Activated naive CD4-positive, alpha-beta T cell treated with anti-CD3 and anti-CD28 coated beads, Interleukin-2, amount 50 U/mL, for 16 hours (primary cell): ENCODE measurements at places on chromosomes 2 and 18.

DNA sequence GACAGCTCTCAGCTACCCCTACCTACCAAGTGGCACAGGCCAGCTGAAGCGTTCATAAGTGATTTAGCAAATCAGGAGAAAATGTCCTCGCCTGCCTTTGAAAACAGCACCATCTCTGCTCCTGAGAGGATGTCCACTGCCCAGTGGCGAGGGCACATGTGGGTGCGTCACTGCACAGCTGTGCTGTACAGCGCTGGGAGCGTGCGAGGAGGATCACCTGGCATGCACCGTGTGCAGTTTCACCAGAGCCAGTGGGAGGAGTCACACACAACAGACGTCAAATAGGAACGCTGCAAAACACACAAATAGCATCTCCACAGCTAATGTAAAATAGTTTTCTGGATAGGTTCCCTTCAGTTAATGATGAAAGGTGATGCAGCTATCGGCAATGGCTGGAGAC lies 154.1 kb downstream of the HDAC4 start:
- DNase-seq: no peak

- no peak for DNase-seq
Measured at GRCh38 chr18:40163254-40163653, 1791.8 kb upstream of the PIK3C3 start.

GRCh38 chr18:33745871-33746545 lies 168.0 kb downstream of the ASXL3 start:
- DNase-seq: no peak

DNA sequence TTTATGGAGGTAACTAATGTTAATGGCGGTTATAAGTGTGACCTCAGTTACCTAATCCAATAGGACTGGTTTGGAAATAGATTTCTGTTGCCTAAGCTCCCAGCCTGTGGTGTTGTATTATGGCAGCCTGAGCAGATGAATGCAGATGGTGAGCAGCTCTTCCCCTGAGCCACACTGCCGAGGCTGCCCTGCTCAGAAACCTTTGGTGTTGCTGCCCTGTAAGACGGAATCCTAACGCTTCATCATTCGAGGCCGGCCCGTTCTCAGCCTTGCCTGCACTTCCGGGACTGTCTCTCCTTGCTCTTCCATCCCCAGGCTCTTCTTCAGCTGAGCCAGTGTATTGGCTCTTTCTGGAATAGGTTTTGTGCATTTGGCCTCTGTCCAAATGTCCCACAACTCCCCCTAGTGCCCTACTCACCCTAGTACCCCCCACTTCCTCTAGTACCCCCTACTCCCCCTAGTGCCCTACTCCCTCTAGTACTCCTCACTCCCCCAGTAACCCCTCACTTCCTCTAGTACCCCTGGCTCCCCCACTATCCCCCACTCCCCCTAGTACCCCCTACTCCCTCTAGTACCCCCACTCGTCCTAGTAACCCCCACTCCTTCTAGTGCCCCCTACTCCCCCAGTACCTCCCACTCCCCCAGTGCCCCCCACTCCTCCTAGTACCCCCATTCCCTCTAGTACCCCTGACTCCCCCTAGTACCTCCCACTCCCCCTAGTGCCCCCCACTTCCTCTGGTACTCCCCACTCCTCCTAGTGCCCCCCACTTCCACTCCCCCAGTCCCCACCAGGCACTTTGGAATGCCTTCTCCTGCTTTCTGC lies 106.0 kb upstream of the TAF1B start:
- no peak for DNase-seq

DNA sequence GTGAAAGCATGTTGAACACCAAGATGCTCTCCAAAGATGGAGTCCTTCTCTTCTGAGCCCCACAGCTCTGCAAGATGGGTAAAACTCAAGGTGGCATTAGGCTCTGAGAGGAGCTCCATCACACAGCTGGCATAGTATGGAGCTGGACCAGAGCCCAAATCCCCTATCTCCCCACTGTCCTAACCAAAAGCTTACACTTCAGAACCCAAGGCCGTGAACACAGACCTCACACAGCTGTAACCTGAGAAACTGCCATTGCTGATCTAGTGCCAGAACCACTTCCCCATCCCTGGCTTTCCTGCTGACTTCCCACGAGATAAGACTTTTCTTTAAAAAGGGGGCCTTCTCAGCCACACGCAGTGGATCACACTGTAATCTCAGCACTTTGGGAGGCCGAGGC lies 25.0 kb downstream of the TTC32 start:
- no peak for DNase-seq

- DNase-seq: peak; percentile 65
Measured at GRCh38 chr2:84781942-84782716, 98.8 kb downstream of the TRABD2A start.

DNA sequence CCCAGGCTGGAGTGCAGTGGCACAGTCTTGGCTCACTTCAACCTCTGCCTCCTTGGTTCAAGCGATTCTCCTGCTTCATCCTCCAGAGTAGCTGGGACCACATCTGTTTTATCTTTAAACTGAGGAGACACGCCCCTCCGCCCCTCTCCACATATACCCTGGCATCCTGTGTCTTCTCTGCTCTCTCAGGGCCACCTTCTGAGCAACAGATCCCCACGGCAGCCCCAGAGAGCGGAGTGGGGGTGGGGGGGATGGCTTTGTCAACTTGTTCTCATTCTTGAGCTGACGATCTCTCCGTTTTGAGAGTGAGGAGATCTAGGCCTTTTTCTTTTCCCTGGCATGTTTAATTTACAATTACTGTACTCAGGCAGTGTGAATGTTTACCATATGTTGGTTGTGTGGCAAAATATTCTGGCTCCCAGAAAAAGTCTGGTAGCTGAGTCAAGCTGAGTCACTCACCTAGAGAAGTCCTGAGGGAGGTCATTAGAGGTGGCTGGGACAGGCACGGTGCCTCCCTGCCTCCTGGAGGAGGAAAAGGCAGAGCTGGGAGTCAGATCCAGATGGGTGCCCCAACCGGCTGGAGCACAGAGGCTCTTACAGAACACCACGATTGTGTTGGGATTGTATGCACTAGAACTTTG lies 19.5 kb upstream of the ID2 start:
- DNase-seq: no peak

DNA sequence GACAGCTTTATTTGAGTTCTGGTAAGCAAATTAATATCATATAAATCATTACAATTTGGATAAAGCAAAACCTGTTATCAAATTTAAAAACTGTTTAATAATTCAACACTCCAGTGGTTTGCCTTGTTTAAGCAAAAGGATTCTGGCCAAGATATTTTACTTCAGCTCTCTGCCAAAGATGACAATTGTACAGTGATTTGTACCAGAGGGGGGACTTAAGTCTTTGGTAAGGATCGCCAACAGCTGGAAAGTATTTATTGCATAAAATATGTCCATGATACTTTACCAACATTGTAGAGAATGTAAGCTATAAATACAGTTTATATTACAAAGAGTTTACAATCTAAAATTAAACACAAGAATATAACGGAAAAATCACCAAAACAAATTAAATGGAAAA lies 13.8 kb downstream of the PREPL start:
- no peak for DNase-seq

GRCh38 chr2:39664232-39664887 lies 1.4 kb upstream of the TMEM178A start:
- DNase-seq: no peak

DNA sequence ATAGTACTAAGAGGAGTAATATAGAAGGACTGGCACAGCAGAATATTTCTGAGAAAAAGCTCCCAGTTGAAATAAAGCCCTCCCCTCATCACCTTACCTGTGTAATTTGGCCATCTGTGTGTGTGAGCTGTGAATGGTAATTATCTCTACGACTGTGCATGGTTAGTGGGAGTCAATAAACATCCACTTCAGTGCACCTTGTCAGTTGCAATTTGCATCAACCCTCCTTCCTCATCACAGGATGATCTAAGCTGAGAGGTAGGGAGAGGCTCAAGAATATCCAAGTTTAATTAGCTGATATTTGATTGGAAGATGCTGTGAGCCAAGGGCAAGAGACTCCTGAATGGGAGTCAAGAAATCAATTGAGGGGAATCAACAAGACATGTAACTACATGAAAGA lies 694.9 kb upstream of the KLHL29 start:
- DNase-seq: no peak

GRCh38 chr2:105224444-105224843 lies 17.1 kb upstream of the GPR45 start:
- no peak for DNase-seq

DNA sequence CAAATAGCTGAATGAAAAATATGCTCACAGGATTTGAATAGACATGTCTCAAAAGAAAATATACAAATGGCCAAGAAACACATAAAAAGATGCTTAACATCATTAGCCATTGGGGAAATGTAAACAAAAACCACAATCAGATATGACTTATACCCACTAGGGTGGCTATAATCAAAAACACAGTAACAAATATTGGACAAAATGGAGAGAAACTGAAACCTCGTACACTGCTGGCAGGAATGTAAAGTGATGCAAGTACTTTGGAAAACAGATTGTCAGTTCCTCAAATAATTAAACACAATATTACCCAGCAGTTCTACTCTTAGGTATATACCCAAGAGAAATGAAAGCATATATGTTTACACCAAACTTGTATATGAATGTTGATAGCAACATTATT lies 213.0 kb downstream of the PHLPP1 start:
- DNase-seq: no peak

- DNase-seq: peak; percentile 46
Measured at GRCh38 chr2:152335016-152335725, at the start of gene FMNL2. Gene FMNL2, plus strand, starts transcription at chr2:152335174.

GRCh38 chr2:187549193-187549592 lies 5.0 kb downstream of the TFPI start:
- no peak for DNase-seq

GRCh38 chr2:149650006-149650405 lies 62.4 kb upstream of the MMADHC start:
- DNase-seq: no peak

GRCh38 chr2:134104754-134105153 lies 149.1 kb upstream of the MGAT5 start:
- DNase-seq: peak; percentile 21

GRCh38 chr18:32237049-32237448 lies 47.2 kb downstream of the MEP1B start:
- DNase-seq: no peak

GRCh38 chr2:197075754-197076337 lies 149.3 kb upstream of the PGAP1 start:
- DNase-seq: no peak

GRCh38 chr2:58235984-58236383 lies 5.1 kb downstream of the FANCL start:
- no peak for DNase-seq

GRCh38 chr2:232104076-232104646 lies 142.6 kb downstream of the DIS3L2 start:
- DNase-seq: no peak

DNA sequence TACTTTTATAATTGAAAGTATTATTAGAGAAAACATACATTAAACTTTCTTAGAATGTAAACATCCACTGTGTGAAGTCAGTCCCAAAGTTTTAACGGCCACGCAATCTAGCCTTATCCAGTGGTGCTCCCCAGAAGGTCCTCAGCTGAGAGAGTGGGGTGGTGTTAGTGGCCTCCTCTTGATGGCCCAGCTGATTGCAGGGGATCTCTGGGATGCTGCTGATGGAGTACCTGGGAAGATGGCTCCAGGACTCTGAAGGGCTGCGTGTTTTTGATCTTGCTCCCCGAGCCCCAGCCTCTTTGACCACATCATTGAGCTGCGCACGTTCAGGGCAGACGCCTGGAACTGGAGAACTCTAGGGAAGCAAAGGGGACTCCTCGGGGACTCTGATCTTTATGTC lies 181.4 kb downstream of the FAM210A start:
- DNase-seq: no peak

- no peak for DNase-seq
Measured at GRCh38 chr2:85611217-85611704, 605 bp downstream of the C2orf68 start.

- DNase-seq: no peak
Measured at GRCh38 chr2:75609334-75609689, 37.3 kb upstream of the MRPL19 start.

GRCh38 chr2:106076941-106077340 lies 117.2 kb downstream of the UXS1 start:
- no peak for DNase-seq

GRCh38 chr2:169362894-169363559 lies 693 bp upstream of the LRP2 start:
- no peak for DNase-seq

GRCh38 chr18:77004555-77005380 lies 127.8 kb downstream of the MBP start:
- no peak for DNase-seq

- DNase-seq: no peak
Measured at GRCh38 chr18:48542513-48543181, 3.8 kb downstream of the CTIF start.

- no peak for DNase-seq
Measured at GRCh38 chr2:161245671-161246070, 62.6 kb upstream of the PSMD14 start.
